Mesenteric fat pad (tissue), 1 donor: ENCODE measurements at places on chromosomes 7 and 10.

GRCh38 chr10:128546651-128547165, 420.5 kb upstream of the MKI67 start:
- no peak for DNase-seq

DNA sequence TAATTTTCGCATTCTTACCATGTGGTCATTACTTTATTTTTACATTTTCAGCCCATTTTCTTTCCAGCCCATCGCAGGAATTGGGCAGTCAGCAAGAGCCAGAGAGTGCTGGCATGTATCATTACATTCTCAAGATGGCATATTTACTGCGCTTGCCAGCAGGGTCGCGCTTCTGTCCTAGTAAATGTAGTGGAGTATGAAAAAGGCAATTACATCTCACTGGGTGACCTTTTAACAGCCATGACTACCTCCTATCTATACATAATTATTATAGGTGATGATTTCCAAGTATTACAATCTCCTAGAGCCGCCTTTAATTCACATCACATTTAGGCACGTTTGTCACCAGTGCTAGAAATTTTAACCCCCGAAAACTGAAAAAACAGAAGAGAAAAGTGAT, 433.7 kb upstream of the MGMT start:
- no peak for DNase-seq

DNA sequence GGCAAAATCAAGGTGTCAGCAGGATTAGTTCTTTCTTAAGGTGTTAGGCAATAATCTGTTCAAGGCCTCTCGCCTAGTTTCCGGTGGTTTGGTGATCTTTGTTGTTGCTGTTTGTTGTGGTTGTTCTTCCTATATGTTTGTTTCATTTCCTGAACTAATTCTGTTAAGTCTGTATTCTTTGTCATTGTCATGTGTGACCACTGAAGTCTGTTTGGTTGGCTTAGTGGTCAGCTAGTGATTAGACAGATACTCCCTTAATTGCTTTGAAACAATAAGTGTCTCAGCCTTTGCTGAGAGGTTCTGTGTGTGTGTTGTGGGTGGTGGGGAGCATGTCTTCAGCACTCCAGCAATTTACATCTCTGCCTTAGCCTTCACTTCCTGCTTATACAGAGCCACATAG, 46.0 kb downstream of the ABCC2 start:
- DNase-seq: no peak

DNA sequence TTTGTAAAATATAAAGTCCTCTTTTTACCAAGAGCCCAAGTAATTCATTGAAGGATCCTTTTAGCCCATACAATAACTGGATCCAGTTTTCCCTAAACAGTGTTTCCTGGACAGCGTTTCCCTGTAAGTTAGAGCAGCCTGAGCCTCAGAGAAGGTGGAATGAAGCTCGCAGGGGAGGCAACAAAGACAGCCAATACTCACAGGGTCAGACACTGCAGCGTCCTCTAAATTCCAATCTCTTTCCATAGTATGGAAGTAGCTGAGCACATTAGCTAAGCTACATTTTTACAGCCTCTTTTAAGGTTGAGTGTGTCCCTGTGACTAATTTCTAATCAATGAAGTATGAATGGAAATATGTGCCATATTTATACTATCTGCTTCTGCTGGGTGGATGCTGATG, 193.5 kb downstream of the GRM3 start:
- no peak for DNase-seq

GRCh38 chr10:31607481-31607880, 288.5 kb downstream of the ZEB1 start:
- no peak for DNase-seq

DNA sequence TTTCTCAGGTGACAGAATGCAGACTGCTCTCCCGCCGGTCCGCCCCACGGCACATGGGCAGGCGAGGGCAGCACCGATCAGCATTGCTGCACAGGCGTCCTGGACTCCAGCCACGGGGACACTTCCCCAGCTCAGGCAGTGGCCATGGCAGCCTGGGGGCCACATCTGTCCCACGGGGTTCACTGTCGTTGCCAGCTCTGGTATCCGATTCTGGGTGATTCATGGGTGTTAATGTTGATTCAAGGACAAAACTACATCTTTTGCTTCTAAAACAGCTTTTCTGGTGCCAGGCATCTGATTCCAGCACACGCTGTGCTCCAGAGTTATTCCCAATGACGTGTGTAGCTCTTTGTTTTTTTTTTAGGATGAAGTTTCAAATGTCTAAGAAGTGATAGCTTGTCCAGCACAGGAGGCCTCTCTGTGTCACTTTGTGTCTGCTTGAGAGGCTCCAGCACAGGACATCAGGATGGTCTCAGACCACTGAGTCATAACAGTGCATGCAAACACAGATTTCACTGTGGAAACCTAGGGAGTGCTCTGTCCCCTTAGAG, 218.0 kb downstream of the WDR37 start:
- peak; percentile 89 for DNase-seq

GRCh38 chr7:21671859-21672258, 129.0 kb downstream of the DNAH11 start:
- no peak for DNase-seq

DNA sequence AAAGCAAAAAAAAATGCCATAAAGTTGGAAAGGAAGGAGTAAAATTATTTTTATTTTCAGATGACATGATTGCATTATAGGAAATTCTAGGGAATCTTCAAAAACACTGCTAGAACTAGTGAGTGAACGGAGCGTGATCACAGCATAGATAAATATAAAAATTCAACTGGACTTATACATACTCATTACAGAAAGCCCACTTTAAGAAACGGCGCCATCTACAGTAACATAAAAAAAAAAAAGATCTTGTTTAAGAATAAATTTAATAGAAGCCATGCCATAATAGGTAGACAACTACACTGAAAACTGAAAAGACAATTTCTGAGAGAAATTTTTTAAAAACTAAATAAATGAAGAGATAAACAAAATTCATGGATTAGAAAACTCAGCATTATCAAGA, 623.1 kb upstream of the MGMT start:
- no peak for DNase-seq

DNA sequence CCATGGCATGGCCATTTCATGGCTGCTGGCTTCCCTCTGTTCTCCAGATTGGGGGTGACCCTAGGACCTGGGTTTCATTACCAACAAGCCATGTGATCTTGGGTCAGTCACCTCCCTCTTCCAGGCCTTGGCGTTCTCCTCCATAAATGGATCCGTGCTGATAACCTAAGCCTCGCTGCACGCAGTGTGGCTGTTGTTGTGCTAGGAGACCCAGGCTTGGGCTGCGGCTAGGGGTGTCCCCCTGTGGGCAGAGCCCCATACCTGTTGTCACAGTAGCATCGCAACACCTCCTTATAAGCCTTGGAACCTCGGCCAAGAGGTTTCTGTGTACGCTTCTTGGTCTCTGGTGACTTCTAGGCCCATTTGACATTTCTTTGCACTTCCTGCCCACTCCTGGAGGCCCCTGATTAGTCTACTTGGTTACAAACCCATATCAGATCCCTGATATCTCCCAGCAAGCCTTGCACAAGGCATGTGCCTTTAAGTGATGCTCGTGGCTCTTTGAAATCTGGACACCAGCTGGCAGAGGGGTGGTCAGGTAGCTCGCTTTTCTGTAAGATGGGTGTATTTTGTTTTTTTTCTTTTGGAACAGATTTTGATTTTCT, 23.6 kb downstream of the ZMIZ1 start:
- no peak for DNase-seq

DNA sequence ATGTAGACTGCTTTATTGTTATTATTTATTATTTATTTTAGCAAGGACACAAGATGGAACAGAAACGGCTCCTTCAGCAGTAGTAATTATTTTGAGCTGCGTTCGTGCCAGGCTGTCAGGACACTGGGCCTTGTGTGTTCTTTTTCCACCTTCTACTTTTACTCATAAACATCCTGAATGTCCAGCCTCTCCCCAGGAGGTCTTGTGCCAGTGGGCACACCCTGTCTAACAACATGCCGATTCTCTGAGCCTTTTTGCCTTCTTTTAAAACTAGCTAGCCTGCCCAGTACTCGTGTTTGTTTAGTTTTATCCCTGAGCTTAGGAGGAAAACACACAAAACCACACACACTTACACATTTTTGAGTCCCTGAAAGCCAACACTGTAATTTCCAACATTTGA, 1.2 kb downstream of the SCIN start:
- no peak for DNase-seq

GRCh38 chr7:25361863-25362262, 133.6 kb upstream of the NPVF start:
- no peak for DNase-seq

- no peak for DNase-seq
Observed at GRCh38 chr10:71740069-71740653, 20.6 kb upstream of the C10orf105 start.

DNA sequence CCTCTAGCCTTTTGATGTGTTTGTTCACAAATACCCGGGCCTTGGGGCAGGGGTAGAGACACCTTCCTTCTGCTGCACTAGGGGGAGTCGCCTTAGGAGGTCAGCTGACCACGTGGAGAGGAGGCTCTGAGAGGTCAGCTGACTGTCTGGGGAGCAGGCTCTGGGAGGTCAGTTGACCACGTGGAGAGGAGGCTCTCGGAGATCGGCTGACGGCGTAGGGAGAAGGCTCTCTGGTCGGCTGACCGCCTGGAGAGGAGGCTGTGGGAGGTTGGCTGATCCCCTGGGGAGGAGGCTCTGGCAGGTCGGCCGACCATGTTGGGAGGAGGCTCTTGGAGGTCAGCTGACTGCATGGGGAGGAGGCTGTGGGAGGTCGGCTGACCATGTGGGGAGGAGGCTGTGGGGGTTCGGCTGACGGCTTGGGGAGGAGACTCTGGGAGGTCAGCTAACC, 59.6 kb upstream of the LYZL1 start:
- no peak for DNase-seq

DNA sequence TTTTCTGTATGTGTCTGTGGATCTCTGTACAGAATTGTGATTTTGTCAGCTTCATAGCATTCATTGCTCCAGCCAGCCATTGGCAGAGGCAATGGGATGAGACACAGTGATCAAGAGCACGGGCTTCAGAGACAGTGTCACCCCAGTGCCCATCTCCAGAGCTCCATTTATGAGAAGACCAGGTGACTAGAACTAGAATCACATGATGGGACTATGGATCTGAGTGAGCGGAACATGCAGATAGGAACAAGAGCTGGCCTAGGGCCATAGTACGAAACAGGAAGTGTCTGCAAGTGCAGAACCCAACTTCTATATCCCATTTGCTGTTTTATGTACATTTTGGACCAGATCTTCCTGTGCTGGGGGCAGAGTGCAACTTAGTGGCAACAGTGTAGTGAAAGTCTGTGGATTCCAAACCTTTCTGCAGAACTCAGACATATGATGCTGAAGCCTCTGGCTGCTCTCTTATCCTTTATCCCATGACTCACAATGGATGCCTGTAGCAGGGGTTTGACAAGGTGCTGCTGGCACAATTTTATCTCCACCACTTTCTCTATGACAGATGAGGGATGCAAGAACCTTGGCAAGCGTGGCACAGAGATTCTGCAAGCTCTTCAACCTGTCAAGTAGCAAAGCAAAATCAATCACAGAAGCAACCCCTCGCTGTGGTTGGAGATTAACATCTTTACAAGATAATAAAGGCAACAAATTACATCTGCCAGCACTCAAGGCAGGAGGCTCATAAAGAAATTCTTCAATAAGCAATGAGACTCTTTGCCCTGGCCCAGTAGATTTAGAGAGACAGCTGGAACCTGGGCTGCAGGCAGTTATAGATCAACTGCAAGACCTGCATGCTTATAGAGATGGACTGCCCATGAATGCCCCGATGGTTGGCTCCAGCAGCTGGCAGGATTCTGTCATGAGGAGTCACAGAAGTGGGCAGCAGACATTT, 681.3 kb downstream of the TNS3 start:
- DNase-seq: no peak
